ENCODE measurements at places on chromosomes 7 and 10. TPM values are rescaled to one million over a fixed set of nuclear protein-coding genes. Genes with fewer than 3 reads are reported as not detected.

Gene CDH23
- 39.1 TPM for total RNA-seq

Gene PTEN
- total RNA-seq = 127 TPM

Gene PNLIP
- total RNA-seq = not detected

Gene CASD1
- 32.1 TPM for total RNA-seq

Gene USP6NL
- total RNA-seq = 19.8 TPM

Gene NT5C3A
- total RNA-seq = 26.0 TPM

- H3K36me3 ChIP-seq = no peaks in the 10 kb centered on the region
- H3K4me1 ChIP-seq = no peaks in the 10 kb centered on the region
- no peak overlapping the region for H3K27ac ChIP-seq
- H3K4me3 ChIP-seq = no peak overlapping the region
- no peak for DNase-seq
Observed at GRCh38 chr10:114271075-114271778, 32.2 kb downstream of the VWA2 start.

DNA sequence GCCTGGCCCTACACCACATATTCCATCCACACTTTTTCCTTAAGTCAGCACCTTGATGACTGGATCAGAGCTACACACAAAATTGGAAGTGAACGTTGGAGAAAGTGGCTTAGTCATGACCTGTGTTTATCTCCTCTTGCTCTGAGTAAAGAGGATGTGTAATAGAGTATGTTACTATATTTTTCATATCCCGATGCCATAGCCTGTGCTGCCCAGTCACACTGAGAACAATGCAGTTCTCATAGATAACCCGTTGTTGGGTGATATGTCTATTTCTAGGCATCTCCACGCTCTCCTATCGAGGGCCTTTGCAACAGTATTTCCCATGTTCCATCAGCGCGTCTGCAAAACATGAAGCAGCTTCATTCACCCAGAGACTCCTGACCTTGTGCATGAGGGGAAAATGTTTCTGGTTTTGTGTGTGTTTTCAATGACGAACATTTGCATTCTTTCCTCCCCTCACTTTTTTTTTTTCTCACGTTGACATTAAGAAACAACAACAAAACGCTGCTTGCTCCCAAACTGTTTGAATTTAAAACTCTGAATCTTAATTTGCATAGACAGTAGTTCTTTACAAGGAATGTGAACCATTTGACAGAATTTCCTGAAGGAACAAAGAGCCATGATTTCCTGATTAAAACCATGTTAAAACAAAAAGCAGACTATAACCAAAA lies 43.4 kb downstream of the GRK5 start:
- DNase-seq = no peak
- no peaks in the 10 kb centered on the region for H3K36me3 ChIP-seq
- H3K27ac ChIP-seq = peak overlapping the region; percentile 10
- no peak overlapping the region for H3K4me3 ChIP-seq

DNA sequence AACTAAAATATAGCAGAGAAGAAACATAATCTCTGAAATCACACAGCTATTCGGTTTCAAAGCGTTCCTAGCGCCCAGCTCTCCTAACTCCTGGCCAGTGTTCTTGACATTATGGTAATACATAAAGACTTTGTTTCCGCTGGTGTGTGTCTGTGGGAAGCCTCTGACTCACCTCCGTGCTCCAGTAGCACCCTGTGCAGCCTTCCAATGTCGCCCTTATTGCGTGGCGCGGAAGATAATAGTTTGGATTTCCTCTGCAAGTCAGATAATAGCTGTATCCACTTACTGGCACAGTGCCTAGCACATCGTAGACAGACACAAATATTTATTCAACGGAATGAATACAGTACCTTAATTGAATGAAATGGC lies 570 bp downstream of the BMS1 start:
- no peaks in the 10 kb centered on the region for H3K27me3 ChIP-seq
- H3K4me3 ChIP-seq = peak overlapping the region; percentile 92
- DNase-seq = peak; percentile 21
- peaks cover 6% of the 10 kb centered on the region for H3K4me1 ChIP-seq
- H3K36me3 ChIP-seq = no peaks in the 10 kb centered on the region

DNA sequence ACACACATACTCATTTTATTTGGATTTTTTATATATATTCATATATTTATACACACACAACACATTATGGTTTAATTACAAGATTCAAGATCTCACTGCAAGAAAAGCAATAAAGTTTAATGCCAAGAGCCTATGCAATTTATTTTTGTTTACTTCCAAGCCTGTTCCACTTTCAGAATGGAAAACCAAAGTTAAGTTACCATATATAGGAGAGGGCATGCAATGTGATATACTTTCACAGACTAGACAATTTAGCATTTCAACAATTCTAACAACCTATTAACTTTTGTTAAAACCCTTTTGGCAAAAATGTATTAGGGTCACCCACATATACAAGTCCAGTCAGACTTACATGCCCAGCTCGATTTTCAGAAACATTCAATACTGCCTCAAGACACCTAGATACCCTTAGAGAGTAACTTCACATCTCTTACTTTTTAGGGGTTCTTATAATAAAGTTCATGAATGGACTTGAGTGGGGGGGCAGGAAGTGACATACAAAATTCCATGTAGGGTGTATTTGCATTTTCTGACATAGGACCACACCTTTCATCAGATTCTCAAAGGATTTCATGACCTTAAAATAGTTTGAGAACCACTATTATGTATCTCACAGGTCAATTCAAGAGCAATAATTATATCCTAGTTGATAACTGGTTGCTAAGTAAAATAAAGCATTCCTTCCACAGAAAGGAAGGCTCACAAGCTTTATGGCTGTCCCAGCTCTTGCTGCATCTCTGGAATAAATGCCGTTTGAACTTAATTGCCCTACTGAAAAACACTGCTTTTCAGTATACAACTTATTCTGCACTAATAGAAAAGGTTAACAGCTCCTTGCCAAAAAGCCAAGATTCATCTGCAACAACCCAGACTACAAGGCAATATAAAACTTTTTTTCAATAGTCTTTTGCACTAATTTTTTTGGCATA lies 2.5 kb downstream of the P4HA1 start:
- no peaks in the 10 kb centered on the region for H3K27me3 ChIP-seq
- H3K4me1 ChIP-seq = peaks cover 7% of the 10 kb centered on the region
- H3K27ac ChIP-seq = no peak overlapping the region
- H3K36me3 ChIP-seq = no peaks in the 10 kb centered on the region
- no peak overlapping the region for H3K4me3 ChIP-seq

DNA sequence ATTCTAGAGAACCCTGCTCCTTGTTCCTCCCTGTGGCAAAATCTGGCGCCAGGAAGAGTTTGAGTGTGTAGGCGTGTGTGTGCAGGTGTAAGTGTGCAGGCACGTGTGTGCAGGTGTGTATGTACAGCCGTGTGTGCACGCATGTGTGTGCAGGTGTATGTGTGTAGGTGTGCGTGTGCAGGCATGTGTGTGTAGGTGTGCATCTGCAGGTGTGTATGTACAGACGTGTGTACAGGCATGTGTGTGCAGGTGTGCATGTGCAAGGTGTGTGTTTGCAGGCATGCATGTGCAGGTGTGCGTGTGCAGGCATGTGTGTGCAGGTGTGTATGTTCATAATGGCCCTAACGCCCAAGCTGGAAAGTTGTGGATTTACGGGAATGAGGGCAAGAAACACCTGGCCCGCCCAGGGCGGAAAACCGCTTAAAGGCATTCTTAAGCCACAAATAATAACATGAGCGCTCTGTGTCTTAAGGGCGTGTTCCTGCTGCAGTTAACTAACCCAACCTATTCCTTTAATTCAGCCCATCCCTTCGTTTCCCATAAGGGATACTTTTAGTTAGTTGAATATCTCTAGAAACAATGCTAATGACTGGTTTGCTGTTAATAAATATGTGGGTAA lies 34.1 kb downstream of the KCTD7 start:
- no peak overlapping the region for H3K4me3 ChIP-seq
- H3K27me3 ChIP-seq = no peaks in the 10 kb centered on the region
- H3K36me3 ChIP-seq = no peaks in the 10 kb centered on the region
- no peak overlapping the region for H3K27ac ChIP-seq
- DNase-seq = no peak

- no peaks in the 10 kb centered on the region for H3K36me3 ChIP-seq
- H3K27me3 ChIP-seq = no peaks in the 10 kb centered on the region
- H3K4me3 ChIP-seq = peak overlapping the region; percentile 41
- H3K27ac ChIP-seq = no peak overlapping the region
Observed at GRCh38 chr10:127195571-127196281, 665 bp downstream of the INSYN2A start.

GRCh38 chr7:2024567-2024918 lies 208.2 kb downstream of the MAD1L1 start:
- no peaks in the 10 kb centered on the region for H3K36me3 ChIP-seq
- no peak overlapping the region for H3K27ac ChIP-seq
- no peaks in the 10 kb centered on the region for H3K27me3 ChIP-seq
- H3K4me3 ChIP-seq = no peak overlapping the region
- no peaks in the 10 kb centered on the region for H3K4me1 ChIP-seq

DNA sequence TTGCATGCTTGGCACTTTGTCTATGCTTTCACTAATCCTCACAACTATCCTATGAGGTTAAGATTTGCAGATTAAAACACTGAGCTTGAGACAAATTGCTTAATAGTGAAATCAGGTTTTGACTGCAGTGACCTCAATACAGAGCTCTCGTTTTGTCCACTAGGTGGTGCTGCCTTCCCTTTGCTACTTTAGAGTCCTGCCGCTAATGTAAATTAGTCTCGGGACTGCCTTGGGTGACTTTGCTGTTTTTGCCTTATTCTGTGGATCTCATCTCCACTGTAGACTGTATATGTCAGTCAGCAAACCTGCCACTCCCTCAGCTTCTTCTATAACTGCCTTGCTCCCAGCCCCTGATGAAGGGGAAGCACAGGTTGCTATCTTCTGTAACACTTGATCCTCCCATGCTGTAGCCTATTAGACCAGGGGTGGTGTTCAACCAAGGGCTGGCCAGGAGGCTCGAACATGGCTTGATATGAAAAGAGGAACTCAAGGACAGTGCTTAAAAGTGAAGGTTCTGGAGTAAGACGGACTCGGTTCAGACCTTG lies 26.0 kb downstream of the ASB4 start:
- no peaks in the 10 kb centered on the region for H3K27me3 ChIP-seq
- DNase-seq = peak; percentile 60
- H3K4me1 ChIP-seq = no peaks in the 10 kb centered on the region
- H3K4me3 ChIP-seq = no peak overlapping the region
- H3K27ac ChIP-seq = no peak overlapping the region
- no peaks in the 10 kb centered on the region for H3K36me3 ChIP-seq
